ENCODE measurements at places on chromosomes 16 and 17.

DNA sequence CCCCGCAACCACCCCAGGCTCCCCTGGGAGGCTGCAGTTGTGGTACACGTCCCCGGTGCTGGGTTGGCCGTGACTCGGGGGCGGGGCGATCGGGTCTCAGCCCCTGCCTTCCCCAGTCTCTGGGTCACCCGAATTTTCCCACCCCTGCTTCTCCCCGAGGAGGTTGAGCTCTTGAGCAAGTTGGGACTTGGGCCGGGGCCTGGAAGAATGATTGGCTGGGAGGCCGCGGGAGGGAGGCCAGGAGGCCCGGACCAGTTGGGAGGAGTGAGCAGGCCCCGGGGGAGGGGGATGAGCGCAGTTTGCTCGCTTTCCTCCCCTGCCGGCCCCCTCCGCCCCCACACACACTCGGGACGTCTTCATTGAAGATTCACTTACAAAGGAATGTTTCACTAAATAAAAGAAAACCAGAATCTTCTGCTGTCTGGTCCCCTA lies 4.5 kb upstream of the HEXIM1 start:
- DNase-seq: no peak

GRCh38 chr16:3948378-3948995 lies 68.0 kb upstream of the CREBBP start:
- no peak for DNase-seq

- peak; percentile 88 for DNase-seq
These were observed 2.7 kb downstream of the CETP start for GRCh38 chr16:56964243-56965148.

DNA sequence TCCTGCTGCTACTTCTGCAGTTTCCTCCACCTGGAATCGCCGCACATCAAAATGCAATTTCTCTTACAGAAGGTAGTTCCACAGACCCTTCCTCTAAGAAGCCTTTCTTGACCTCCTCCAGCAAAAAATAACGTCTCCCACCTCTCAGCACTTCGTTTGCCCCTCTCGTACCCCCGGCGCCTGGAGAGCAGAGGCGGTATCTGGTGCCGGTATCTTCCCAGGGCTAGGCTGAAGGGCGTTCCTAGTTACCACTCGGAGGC lies 482 bp downstream of the DCTPP1 start:
- no peak for DNase-seq

- no peak for DNase-seq
These were observed 323.3 kb downstream of the BCAS3 start for GRCh38 chr17:61000911-61001310.

DNA sequence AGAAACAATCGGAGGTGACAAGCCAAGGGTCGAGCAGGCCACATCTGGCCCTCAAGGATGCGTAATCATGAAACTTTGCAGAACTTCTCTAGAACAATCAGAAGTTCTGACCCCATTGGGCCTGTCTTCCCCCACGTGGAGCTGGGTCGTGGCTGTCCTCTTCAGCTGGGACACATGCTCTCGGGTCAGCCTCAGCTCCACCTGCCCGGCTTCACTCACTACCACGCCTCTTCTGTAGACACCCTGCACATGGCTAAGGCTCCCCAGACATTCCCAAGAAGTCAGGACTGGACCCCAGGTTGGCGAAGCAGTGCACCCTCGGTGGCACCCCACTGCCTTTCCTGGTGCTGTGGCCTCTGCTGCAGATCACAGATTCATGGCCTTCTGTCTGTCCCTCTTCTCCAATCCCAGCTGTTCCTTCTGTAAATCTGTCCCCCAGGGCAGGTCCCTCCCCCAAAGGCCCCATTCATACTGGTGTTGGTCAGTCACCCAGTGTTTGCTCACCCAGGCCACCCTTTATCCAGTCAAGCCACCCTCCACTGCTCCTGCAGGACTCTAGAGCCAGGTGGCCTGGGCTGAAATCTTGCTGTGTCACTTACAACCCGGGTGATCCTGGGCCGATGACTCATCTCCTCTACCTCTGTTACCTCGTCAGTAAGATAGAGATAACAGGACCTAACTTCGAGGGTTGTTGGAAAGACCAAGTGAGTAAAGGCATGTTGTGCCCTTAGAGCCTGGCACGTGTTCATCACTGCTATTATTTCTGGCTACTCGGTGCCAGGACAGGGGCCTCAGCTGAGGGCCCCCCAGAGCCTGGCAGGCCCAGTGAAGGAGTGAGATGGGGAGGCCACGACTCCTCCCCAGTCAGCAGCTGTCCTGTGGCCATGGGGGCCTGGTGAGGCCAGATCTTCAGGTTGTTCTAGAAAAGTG lies 1.4 kb upstream of the SLC5A11 start:
- no peak for DNase-seq

GRCh38 chr17:34305061-34305460 lies 14.2 kb upstream of the CCL8 start:
- no peak for DNase-seq

GRCh38 chr16:15854906-15855703 lies 1.7 kb downstream of the MYH11 start:
- no peak for DNase-seq

- no peak for DNase-seq
These were observed 59.3 kb upstream of the CORO6 start for GRCh38 chr17:29682054-29682453.

DNA sequence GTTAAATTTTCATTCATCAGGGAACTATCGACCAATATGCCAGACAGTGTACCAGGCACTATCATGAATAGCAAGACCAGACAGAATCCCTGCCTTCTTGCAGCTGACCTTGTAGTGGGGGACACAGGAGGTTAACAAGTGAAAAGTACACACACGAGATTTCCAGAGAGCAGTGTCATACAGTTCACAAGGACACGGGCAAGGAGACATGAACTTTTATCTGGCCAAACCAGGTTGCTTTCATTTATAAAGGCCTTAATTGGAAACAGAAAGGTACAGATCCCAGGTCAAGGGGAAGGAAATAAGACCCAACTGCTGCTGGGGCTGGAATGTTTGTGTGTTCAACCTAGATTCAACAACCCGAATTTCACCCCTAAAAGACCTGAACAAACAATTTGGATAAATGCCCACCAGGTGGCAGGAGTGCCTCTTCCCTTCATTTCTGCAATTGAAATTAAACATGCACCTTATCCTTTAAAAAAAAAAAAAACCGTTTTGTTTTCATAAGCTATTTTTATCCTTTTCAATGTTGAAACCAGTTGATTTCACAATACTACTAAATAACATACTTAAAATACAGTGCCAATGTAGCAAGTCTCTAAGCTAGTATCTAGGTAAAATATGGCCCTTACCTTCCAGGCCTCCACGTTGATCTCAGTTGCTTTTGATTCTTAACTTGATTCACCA lies 65.9 kb downstream of the EMP2 start:
- peak; percentile 35 for DNase-seq

GRCh38 chr17:80833952-80834892 lies 157.4 kb upstream of the CHMP6 start:
- DNase-seq: no peak

- no peak for DNase-seq
These were observed 121.1 kb downstream of the CPPED1 start for GRCh38 chr16:12682432-12683165.

DNA sequence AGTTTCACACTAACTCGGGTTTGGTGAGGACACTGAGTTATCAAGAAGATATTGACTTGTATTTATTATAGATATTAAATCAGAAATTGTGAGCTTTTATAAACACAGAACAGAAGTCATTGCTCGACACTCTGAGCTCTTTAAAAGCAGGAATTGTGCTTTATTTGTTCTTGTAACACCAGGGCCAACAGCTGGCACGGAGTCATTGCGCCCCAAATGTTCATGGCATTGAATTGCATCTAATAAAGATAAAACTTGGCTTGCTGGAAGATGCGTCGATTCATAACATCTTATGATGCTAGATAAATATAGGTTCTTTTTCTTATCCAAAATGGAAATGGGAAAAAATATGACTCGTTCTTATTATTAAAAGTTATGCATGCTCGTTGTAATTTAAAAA lies 11.8 kb upstream of the MLYCD start:
- no peak for DNase-seq

- DNase-seq: peak; percentile 54
These were observed 1.4 kb downstream of the SYNGR3 start for GRCh38 chr16:1991135-1991551.

- DNase-seq: no peak
These were observed 286.2 kb upstream of the FOXF1 start for GRCh38 chr16:86224126-86224525.

DNA sequence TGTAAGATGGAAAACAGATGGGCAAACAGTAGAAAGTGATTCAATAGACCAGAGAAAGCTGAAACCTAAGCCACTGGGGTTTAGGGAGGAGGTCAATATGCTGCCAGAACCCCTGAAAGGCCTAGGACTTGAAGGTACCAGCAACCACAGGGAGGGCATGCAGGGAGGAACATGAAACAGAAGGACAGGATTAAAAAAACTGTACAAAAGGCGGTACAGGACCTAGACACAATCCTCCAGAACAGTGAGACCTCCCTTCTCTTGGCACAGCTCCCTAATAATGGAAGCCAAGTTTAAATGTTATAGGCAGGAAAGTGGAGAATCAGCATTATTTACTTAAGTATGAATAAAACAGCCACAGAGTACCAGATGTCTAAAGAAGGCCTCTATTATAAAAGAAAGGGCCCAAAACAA lies 105.5 kb downstream of the SPAG9 start:
- no peak for DNase-seq

GRCh38 chr17:79587945-79588344 lies 22.9 kb downstream of the RBFOX3 start:
- no peak for DNase-seq

DNA sequence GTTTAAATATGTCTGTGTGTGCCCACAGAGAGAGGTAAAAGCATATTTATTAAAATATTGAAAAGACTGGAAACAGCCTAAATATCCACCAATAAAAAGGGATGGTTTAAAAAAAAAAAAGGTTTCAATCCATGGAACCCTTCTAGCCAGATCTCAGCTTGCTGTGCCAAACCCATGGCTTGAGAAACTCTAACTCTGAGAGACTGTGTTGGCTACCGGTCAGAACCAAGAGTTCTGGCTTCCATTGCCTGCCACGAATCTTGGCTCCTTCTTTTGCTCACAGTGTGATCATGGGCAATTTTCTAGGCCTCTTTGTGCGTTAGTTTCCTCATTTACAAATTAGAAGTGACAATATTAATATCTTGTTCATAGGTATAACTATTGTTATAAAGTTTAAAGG lies 201.3 kb upstream of the IRX3 start:
- no peak for DNase-seq

DNA sequence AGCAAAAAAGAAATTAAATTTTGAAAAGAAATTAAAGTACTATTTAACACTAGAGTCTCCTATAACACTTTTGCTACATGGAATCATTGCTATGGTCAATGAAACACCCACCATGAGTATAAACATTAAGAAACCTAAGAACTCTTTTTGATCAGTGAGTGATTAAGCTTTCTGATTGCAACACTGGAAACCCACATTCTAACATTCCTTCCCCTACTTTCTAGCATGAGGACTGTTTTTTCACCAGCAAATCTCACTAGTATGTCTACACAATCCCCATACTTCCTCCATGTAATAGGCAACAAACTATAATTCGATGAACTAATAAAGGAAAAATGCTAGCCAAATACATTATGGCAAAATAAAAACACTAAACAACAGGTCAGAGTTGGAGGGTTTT lies 54.7 kb downstream of the SKAP1 start:
- DNase-seq: no peak

DNA sequence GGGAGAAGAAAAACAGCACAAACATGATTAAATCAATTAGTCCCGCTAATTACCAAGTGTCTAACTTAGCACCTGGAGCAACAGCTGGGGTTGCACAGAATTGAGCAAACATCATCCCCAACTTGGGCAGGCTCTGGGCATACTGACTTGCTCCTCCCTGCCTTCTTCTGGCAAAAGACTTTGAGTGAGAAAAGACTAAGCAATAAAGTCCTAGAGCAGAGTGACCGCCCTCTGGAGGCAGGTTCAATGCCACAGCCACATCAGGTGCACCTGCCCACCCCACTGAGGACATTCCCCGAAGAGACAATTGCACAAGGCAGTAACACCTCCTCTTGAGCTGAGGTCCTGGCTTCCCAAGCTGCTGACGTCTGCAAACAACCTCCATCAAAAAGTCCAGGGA lies 358.3 kb downstream of the SOX9 start:
- no peak for DNase-seq

- no peak for DNase-seq
These were observed 560.3 kb upstream of the CDH8 start for GRCh38 chr16:62596584-62596983.

- DNase-seq: peak; percentile 74
These were observed 1.4 kb upstream of the SLC22A31 start for GRCh38 chr16:89201439-89202377.

DNA sequence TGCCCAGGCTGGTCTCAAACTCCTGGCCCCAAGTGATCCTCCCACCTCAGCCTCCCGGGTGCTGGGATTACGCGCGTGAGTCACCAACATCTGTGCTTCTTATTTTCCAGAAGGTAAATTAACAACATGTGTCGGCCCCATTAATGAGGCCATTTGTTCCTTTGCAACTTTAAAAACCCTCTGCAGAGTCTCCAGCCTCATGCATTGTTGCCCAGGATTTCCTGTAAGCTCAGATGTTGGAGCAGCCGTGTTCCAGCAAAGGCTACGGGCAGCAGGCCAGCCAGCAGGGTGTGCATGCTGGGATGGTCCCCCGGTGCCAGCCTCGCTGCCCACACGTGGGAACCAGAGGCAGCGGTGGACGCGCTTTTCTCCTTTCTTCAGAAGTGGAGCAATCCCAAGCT lies 19.1 kb upstream of the HEXD start:
- no peak for DNase-seq

DNA sequence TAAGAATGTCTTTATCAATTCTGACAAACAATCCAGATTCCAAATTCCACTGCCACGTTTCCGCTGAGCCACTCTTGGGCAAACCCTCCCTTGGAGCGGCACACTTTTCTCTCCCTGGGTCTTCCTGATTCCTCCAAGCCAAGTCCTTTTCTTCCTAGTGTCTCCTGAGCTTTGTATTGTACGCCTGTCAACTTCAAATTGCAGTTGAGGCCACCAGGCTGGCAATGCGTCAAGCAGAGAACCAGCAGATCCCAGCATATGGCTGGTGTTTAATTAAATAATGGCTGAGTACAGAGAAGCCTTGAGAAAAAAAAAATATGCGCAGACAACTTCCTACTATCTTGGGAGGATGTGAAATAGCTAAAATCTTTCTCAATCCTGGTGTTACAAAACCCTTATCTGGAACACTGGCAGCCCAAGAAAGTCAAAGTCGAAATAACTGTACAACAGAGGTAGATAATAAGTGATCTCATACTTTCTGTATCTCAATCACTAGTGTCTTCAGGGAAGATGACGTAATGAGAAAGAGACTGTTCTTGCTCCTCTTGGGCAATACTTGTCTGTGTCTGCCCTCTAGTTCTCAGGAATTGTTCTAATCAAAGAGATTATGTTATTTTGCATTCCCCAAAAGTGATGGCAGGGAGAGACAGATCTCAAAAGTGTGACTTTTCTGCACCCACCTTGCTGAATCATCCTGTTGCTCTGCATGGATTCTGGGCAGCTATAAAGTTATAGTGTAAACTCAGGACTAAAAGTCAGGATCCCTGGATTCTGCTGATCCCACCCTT lies 15.0 kb downstream of the SMIM36 start:
- no peak for DNase-seq

DNA sequence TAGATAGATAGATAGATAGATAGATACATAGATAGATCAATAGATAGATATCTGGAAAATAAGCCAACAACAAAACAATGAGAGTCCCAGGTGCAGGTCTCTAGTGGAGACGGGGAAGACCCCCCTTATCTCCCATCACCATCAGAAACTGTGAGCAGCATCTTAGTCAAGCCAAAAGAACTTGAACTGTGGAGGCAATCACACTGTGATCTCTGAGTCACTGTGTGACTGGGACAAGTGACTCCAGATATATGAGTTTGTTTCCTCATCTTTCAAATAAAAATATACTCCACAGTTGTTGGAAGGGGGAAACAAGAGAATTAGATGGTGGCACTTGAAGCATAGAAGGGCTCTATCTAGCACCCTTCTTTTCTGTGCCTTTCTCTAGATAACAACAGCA lies 42.1 kb downstream of the NOG start:
- no peak for DNase-seq
